Activated effector memory CD4-positive, alpha-beta T cell treated with anti-CD3 and anti-CD28 coated beads, Interleukin-2, amount 50 U/mL, for 16 hours (primary cell): ENCODE measurements at places on chromosomes 12 and 14.

DNA sequence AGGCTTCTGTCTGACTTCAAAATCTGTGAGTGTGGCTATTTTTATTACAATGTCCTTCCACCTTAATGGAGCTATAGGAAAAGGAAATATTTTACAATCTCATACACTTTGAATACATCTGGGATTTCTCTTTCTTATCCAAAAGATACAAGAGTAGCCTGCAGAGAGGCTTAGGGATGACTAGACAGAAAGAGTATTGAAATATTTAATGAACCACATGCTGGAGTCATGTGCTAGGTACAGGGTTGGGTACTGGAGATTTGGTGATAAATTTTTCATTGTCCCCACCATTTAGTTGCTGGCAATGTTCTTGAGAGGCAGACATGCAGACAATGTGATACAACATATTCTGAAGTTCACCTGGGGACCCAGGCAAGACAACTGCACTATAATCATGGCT lies 126.0 kb downstream of the PPFIA2 start:
- DNase-seq = no peak

GRCh38 chr14:62947301-62947700 lies 98.0 kb downstream of the KCNH5 start:
- no peak for DNase-seq

DNA sequence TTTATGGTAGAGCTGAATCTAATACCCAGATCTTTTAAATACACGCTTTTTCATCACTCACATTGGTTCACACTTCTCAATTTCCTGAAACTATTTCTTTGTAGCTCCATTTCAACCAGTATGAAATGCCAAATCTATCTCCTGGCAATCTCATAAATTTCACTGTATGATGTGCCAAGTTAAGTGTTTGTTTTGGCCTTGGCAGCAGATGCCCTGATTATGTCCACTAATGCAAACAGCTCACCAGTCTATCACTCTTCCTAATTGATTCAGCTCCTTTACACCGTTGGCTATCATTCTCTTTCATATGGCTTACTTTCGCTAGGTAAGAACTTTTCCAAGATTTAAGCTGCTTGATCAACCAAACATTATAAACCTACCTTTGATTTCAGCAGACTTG lies 58.6 kb downstream of the ZFC3H1 start:
- no peak for DNase-seq

GRCh38 chr12:119375075-119375882 lies 40.8 kb downstream of the CCDC60 start:
- DNase-seq = no peak

DNA sequence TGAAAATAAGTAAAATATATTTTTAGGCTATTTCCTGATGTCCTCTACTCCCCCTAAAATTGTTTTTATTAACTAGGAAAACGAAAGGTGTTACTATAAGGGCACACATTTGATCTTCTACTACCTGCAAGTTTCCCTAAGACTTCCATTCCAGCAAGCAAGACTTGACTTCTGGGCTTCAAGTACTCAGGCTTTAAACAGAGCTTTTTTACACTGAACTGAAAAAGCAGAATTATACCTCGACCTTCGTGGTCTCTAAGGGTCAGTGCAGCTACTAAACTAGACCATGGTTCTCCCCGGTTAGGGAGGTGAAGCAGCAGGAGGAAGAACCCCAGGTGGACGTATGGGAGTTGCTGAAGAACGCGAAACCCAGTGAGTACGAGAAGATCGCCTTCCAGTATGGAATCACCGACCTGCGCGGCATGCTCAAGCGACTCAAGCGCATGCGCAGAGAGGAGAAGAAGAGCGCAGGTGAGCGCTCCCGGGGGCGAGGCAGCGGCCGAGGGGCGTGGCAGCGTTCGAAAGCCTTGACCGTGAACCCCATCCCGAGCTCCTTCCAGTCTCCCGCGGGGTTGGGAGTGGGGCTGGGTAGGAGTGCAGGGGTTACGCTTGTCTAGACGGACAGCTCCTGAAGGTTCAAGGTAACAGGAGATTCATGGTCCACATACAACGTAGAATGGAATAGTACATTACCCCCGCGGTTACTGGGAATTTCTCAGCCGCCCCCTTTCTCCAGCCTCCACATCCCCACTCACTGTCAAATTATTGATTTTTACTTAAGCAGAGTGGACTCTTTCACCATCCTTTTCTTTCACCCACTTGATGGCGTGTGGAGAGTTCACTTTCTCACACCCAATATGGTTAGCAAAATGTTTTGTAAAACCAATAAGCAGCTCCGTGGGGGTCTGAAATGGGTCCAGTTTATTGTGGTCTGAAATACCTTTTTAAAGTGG lies 47.6 kb downstream of the MYBPC1 start:
- no peak for DNase-seq

DNA sequence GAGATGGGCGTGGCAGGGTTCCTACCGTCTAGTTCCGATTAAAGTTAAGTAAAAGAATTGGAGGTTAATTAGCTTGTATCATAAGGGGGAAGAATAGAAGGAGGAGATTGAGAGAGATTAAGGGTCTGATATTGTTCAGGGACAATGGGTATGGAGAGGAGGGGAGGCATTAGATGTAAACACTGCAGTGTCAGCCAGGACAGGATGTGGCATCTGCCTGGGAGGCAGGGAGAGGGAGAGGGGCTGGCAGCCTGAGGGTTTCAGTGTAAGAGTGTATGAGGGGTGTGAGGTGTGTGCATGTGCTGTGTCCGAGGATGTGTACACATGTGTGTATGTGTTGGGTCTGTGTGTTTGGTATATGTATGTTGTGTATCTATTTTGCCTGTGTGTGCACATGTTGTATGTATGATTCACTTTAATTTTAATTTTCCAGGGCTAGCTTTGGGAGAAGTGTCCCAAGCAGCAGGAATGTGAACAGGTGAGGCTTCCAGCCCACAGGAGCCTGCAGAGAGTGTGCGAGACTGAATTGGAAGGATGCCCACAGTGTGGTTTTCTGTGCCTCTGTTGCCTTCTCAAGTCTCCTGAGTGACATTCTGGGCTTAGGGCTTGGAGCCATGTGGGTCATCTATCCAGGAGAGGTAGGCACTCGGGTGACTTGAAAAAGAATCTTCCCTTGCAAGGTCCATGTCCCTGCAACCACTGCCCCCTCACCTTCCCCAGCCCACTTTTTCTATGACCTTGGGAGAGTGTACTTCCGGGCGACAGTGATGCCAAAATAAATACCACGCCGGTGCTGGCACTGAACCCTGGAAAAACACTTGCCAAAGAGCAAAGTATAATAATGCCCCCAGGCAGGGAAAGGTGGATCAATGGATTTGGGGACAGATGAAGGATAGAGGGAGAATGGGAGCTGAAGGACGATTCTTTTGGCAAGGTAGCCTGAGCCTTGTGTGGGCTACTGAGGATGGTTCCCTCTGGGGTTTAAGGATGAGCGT lies 36.8 kb upstream of the DCD start:
- no peak for DNase-seq

- DNase-seq = peak; percentile 78
Measured at GRCh38 chr12:50224026-50224692, 57.0 kb upstream of the CERS5 start.

- DNase-seq = no peak
Measured at GRCh38 chr12:57195611-57196371, 20.8 kb upstream of the NXPH4 start.

GRCh38 chr14:100733152-100733850 lies 6.6 kb downstream of the DLK1 start:
- DNase-seq = no peak

GRCh38 chr12:51883295-51883694 lies 4.6 kb upstream of the ANKRD33 start:
- DNase-seq = no peak

DNA sequence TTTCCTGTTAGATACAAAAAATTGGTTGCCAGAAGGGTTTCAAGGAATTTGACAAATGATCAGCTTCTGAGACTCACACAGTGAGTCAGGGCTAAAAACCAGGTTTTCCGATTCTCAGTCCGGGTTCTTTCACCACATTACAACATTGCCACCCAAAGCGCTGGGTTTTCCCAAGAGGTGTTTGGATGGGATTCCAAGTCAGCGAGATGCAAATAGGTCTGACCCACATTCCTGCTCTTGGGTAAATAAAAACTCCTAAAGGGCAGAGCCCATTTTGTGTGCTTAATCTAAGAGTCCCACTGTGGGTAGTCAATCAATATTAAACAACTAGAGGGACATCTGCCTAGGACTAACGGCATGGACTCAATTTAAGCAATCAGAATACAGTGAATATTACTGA lies 5.4 kb upstream of the RIC8B start:
- DNase-seq = no peak

GRCh38 chr12:62459976-62460375 lies 6.7 kb upstream of the MON2 start:
- DNase-seq = no peak

DNA sequence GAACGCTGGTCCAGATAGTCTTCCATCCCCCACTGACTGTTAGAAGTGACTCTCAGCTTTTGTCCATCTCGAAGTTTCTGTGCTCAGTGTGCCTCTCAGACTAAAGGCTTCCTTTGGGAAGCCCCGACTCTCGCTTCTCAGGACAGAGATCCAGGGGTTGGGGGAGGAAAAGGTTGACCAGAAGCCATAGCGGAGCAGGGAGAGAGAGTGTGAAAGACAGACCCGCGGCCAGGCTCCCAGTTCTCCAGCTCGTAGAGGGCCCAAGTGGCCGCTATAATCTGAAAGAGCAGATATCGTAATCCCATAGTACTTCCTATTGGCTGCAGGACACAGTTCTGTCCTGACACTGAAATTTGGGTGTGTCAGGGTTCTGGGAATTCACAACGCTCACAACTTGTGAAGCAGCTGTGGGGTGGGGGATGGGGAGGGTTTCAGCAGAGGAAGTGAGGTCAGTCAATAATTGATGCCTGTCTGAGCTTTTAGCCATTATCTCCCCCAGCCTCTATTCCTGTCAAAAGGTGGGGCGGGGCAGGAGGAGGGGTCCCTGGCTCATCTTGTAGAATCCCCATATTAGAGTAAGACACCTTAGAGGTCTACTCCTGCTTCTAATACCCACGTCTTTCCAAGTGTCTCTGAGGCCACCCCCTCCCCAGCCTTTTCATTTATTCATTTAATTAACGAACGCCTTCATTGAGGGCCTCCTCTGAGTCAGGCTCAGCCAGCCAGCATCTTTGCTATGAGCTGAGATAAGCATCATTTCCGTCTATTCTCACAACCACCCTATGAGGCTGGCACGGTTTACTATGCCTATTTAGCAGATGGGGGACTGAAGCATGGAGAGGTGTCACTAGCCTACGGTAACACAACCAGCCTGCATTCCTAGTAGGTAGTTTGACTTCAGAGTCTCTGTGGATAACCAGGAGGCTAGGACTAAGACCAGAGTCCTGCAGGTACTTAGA lies 1.6 kb upstream of the ACVRL1 start:
- peak; percentile 46 for DNase-seq

GRCh38 chr12:124033859-124034258 lies 60.8 kb downstream of the ZNF664 start:
- no peak for DNase-seq

DNA sequence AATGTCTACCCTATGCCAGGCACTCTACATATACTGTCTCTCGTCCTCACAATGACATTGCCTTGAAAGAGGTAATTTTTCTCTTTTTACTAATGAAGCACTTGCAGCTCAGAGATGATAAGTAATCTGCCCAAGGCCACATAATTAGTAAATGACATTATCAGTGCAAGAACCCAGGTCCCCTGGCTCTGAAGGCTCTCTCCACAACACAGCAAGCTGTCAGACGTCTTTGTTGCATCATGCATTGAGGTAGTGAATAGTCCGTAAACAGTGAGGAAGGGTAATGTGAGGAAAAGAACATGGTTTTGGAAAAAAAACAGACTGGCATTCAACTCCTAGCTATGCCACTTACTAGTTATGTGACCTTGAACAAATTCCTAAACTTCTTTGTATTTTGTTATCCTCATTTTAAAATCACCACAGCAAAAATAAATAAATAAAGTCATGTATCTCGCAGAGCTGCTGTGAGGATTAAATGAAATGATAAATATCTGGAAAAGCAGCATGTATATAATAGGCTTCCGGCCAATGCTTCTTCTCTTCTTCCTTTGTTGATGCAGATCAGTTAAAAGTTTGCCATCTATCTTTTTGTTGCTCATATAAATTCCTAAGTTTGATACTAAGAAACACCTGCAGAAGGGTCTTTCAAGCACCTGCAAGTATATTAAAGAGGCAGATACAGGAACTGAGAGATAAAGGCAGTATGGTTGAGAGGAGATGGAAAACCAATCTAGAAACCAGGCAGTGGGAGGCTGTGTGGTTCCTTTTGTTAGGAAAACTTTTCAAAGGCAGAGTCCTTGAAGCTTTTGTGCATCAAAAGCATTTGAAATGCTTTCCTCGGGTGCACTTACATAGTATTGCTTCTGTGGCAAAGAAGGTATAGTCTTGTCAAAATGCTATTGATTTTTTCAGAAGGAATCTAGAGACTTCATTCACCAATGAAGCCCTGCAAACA lies 82.8 kb downstream of the BTG1 start:
- no peak for DNase-seq

- no peak for DNase-seq
Measured at GRCh38 chr14:96994999-96995398, 197.8 kb downstream of the VRK1 start.

DNA sequence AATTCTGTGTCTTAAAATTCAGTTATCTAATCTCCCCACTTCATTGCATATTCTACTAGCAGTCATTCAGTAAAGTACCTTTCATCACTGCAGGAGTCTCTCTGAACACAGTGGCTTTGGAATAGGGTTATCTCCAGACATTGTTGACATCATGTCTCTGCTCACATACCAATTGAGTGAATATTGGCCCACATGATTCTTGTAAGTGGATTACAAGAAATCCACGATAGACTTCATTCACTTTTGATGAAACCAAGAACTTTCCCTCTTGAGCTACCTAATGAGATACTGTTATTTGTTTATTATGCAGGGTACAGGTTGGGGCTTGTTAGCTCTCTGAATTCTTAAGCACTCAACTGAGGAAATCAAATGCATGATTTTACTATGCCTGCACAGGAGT lies 284.9 kb downstream of the RAD51B start:
- no peak for DNase-seq
